ENCODE measurements at places on chromosomes 12 and 14.

DNA sequence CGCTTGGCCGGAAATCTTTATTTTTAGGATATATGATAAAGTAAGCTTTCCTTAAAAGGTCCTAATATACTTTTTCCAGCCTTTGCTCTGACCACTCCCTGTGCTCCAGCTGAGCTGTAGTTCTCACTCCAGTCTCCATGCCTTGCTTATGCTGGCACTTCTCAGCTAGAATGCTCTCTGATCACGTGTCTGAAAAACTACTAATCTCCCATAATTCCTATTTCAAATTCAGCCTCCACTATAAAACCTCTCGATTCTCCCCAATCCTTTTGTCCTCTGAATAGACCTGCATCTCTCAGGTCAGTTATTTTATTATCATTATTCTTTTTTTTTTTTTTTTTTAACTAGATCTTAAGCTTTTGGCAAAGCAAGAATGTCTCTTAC lies 3.7 kb downstream of the BIN2 start:
- DNase-seq: no peak

DNA sequence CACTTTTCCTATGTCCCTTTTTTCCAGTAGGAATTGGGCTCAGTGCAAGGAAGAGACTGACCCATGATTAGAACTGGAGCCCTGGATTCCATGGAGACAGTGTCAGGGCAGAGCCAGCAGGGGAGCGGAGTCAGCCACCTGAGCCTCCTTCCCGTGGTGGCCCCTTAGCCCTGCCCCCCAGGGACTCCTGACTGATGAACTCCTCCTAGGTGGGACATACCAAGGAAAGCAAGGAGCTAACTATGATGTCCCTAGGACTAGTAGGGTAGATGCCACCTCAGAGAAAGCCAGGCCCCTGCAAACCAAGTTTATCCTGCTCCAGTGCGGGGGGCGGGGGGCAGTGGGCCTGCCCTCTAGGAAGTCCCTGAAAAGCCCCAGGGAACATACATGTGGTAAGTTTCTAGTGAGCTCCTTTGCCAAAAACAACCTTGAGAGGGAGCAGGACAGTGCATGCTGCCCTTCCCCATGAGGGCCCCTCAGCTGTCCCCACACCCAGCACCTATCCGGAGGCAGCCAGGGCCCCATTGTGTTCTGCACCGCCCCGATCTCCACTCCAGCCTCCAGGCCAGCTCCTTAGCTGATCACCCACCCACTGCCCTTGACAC lies 6.2 kb upstream of the COL2A1 start:
- no peak for DNase-seq

GRCh38 chr14:103656031-103656755 lies 27.2 kb downstream of the KLC1 start:
- no peak for DNase-seq

DNA sequence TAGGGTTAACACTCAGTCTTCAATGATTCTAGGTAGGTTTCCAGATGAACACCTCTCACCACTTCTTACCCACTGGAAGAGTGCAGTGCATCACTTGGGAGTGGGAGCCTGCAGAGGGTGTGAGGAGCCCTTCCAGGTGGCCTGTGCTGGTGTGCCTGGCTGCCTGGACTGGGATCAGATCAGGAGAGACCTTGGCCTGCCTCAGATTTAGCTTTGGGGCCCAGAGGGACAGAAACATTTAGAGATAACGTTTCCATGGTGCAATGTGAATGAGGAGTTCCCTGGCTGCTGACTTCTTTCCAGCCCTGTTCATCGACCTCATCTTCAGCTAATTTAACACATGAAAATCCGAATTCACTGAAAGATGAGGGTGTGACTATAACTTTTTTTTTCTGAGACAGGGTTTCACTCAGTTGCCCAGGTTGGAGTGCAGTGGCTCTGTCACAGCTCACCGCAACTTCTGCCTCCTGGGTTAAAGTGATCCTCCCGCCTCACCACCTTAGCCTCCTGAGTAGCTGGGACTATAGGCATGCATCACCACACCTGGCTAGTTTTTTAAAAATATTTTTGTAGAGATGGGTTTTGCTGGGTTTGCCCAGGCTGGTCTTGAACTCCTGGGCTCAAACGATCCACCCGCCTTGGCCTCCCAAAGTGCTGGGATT lies 53.6 kb downstream of the SUSD6 start:
- DNase-seq: no peak

DNA sequence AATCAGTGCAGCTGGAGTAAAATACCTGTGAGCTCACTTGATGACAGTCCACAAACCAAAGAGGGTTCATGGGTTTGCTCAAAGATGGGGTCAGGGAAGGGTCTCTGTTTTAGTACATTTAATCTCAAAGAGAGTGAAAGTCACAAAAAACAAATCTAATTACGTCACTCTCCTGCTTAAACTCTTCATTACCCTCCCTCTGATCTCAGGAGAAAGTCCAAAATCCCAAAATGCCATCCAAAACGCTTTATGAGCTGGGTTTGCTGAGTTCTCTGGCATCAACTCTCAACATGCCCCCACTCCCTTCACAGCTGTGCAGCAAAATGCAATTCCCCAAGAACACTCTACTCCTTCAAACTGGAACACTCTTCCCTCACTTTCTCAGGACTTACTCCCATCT lies 40.4 kb upstream of the LGR5 start:
- no peak for DNase-seq

DNA sequence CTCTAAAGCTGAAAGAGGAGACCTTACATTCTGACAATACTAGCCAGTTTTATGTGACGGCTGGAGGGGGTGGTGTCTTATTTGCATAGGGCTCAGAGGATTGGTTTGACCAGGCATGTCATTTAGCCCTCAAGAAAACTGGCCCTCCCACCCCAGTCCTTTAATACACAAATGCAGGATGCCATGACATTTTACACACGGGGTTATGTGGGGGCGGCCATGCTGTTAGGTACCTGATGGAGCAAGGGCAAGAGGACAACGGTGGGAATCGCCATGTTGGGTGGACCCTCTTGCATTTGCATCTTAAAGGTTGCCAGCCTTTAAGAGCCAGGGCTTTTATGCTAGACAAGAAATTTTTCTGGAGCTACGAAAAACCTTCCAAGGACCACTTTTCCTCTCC lies 23.3 kb downstream of the MDM2 start:
- no peak for DNase-seq

DNA sequence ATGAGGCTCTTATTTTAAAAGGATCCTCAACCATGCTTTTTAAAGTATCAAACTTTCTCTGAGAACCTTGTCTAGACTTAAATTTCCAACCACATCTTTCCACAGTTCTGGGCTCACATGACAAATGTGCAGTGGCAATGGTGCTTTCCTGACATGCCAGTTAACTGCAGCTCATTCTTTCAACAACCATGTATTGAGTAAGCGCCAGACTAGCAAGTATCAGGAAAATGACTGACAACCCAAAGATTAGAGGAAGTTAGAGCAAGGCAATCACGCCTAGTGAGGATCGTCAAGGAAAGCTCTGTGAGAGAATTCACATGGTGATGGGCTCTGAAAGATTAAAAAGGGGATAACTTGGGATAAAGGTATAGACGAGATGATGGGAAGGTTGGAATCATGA lies 35.8 kb downstream of the FLVCR2 start:
- no peak for DNase-seq

DNA sequence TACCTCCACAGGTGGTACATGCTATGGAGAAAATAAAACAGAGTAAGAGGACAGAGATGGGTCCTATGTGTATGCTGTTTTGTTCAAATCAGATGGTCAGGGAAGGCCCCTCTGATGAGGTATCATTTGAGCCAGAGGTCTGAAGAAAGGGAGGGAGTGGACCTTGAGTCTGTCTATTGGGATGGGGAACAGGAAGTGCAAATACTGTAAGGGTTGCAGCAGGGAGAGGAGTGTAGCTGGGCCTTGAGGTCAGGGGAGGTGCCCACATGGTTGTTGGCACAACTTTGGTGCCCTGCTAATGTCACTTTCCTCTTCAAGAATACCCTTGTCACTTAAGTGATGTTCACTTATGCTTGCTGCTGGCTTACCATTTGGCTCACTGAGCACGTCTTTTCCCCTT lies 83.3 kb downstream of the PRKCH start:
- no peak for DNase-seq

DNA sequence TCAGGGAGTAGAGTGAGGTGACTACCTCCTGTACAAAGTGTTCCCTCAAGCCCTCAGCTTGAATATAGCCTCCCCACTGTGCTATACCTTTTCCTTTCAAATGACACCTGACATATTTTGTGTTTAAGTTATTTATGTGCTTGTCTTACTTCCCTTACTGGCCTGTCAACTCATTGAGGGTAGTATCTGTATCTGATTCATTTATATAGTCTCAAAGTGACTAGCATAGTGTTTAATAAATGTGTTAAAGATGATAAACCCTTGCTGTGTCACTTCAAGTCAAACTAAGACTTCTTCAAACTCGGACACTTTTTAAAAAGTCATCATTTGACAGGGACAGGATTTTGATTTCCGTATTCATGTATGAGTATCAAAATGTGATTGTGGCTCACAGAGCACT lies 52.1 kb downstream of the APAF1 start:
- DNase-seq: no peak

DNA sequence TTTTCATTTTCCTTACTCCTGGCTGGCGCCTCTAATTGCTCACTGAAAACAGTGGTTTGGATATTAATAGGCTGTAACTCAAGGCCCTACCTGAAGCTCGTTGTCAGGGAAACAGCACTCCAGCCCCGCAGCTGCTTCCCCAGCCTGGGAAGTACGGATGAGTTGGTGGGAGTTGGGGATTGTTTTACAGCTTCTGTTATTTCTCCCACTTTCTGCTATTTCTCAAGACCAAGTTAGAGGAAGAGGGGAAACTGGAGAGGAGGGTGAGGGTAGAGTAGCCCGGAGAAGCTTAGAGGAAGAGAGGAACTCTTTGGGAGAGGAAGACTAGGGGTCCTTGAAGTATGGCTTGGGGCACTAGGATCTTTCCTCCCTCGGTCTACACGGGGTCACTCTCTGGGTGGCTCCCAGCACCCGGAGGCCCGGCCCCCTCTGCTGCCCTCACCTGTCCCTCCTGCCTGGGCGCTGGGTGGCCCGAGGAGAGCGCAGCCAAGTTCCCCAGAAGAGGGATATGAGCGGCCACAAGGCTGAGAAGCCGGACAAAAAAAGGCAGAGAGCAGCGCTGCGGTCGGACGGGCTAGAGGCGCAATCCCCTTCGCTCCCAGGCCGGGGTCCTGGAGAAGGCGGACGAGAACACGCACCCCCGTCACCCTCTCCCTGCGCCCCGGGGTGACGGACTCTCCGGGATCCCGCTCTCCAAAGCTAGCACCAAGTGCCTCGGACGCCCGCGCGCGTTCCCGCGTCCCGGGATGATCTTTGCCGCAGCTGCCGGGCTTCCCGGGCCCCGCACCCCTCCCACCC lies 671 bp downstream of the SPTB start:
- no peak for DNase-seq

DNA sequence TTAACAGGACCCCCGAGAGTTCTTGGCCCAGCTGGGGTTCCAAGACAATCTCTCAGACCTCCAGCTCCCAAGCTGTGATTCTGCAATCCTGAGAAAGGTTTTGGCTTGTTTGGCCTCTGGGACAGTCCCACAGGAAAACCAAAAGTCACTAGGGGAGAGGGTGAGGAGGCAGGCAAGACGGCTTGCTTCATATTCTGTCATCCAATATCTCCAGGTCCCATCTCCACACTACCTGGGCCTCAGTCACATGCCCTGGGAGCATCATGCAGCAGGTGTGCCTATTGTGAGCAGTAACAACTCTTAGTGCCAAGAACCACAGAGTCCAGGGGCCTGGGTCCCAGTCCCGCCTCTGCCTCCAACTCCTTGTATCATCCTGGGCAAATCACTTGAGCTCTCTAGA lies 1.7 kb downstream of the KRT79 start:
- no peak for DNase-seq

GRCh38 chr14:22410497-22410896 lies 178.5 kb downstream of the DAD1 start:
- no peak for DNase-seq

- no peak for DNase-seq
Measured at GRCh38 chr12:19239616-19240234, 110.2 kb downstream of the PLEKHA5 start.

DNA sequence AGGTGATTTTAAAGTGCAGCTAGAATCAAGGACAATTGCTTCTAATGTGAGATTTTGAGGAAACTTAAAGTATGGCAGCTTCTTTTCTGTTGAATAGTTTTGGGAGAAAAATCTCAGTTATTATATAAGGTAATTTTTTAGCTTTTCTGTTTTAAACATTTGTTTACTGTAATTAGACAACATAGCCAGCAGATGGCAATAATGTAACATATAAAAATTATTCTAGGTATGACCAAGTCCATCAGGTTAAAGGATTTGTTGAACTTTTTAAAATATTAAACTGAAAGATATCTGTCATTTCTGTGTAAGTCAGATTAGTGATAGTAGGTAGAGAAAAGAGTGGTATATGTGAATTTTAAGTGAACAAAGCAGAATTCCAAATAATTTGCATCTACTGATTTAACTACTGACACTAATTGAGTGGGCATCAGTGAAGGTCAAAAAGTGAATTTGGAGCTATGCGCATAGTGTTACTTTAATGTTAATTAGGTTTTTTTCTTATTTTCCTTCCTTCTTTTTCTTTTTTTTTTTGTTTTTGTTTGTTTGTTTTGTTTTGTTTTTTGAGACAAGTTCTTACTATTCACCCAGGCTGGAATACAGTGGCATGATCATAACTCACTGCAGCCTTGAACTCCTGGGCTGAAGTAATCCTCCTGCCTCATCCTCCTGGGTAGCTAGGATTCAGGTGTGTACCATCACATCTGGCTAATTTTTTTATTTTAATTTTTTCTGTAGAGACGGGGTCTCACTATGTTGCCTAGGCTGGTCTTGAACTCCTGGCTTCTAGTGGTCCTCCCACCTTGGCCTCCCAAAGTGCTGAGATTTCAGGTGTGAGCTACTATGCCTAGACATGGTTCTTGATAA lies 18.6 kb downstream of the PRORP start:
- no peak for DNase-seq

- no peak for DNase-seq
Measured at GRCh38 chr12:62720661-62721330, 214.2 kb downstream of the PPM1H start.

DNA sequence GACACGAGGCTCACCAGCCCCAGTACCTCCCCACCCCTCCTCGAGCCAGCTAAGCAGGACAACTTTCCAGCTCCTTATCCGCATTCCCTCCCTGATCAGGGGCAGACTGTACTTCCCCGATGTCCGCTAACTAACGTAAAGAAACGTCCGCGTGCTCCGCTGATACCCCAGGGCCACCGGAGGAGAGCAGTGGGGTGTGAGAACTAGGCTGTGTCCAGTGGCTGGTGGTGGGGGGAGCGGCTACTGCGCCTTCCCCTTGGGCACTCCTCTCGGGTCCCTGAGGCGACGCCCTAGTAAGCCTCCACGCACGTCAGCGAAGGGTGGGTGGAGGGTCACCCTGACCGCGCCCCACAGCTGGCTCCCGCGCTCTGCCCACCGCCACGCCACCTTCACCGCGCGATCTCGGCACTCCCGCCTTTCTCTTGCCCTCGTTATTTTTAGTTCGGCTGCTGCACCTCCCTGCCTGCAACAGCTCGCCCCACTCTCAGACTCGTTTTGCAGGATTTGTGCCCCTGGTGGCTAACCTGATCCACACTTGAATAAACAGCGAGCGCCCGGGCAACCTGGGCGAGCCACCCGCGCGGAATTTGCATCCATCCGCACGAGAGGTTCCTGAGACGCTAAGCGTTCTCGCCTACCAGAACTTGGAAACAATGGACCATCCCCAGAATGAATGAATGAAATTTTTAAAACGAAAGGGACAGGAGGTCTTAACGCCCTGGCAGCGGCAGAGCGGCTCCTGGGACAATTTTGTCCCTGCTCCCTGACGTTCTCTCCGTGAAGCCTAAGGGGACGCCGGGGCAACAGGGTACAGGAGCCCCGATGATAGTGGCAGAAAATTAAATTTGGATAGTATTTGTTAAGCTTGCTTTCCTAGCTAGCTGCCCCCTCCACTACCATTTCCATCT lies 6.9 kb upstream of the BMP4 start:
- no peak for DNase-seq

GRCh38 chr14:97920201-97920600 lies 1123.0 kb downstream of the VRK1 start:
- no peak for DNase-seq

Data from vagina (tissue), 2 donors.